ENCODE measurements at places on chromosomes 7 and 10.

DNA sequence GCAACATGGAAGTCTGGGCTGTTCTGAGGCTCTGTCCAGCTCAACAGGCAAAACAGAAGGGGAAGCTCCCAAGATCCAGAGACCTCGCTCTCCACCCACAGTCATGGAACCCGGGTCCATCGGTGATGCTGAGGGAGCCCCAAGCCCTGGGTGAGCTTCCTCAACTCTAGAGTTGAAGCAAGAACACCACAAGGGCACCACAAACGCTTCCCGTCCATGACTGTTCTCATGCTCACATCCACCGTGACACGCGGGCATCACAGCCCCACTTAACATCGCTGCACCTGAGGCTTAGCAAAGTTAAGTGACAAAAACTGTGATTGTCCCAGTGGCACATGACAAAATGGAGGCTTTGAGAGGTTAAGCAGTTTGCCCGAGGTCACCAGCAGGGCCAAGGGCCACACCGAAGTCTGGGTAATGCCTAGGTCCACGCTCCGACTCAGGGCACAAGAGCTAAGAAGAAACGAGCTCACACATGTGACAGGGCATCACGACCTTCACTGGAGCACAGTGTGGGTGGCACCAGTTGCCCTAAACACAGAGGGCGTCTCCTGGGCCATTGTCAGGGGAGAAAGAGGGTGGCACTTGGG lies 110.6 kb downstream of the OAT start:
- no peak for DNase-seq

- DNase-seq = no peak
These were observed 46.9 kb downstream of the AP3M1 start for GRCh38 chr10:74103560-74104258.

- no peak for DNase-seq
These were observed 1.3 kb upstream of the BMPER start for GRCh38 chr7:33903791-33904680.

- no peak for DNase-seq
These were observed 29.0 kb downstream of the CUBN start for GRCh38 chr10:17100586-17100985.

DNA sequence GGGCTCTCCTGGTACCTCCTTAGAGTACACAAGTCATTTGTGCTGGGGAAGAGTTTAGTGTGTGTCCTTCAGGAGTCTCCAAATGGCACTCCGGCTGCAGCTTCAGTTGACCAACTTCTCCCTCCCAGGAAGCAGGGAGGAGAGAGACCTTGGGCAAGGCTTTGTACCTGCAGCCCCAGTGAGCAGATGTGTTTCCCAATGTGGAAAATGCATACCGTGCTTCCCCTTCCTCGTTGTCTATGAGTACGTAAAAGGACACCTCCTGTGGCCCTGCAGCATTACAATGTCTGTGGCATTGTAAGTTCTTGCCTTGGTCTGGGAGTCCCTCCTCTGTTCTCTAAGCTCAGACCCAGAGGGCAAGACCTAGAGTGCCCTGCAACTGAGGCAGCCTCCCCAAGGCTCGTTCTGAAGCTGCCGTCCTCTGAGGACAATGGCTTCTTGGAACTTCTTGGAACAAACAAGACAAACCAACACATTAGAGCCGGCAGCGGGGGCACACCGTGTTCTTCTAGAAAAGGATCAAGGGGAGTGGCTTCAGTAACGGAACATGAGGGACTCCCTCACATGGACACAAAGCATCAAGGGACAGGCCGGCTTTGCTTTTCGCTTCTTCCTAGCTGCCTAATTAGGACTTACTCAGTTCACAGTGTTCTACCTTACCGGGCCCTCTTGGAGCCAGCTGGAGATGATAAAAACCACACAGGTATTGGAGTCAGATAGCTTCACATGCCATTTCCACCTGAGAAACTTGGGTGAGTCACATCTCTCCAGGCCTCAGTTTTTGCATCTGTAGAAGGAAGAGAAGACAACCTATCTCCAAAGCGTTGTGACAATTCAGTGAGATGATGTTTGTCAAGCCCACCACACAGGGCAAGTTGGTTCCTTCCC lies 20.9 kb upstream of the PPA1 start:
- no peak for DNase-seq

- DNase-seq = no peak
These were observed 320.8 kb upstream of the NFE2L3 start for GRCh38 chr7:25831062-25831691.

Measured in non-pigmented ciliary epithelial cell (primary cell).